ENCODE measurements at places on chromosomes 3 and 15.
A peak's percentile ranks its signal among the peaks of the same experiment; 100 is the strongest.

DNA sequence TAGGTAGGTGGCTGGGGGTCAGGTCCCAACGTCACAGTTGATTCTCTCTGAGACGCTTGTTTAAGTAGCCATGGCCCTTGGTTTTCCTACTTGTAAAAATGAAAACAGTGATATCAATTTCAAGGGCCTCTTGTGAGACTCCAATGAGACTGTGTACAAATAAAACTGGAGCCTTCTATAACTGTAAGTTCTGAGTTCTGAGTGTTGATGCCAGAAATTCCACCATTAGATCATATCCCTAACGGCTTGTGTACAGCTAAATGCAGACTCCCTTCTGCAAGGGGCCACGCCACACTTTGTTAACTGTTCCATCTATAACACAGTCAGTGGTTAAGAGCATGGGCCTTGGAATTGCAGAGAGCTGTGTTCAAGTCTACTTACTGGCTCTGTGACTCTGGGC, 267.3 kb downstream of the TLE3 start:
- no peak for DNase-seq

- peak; percentile 3 for DNase-seq
These were observed 49.2 kb downstream of the CTXND1 start for GRCh38 chr15:80202641-80203360.

DNA sequence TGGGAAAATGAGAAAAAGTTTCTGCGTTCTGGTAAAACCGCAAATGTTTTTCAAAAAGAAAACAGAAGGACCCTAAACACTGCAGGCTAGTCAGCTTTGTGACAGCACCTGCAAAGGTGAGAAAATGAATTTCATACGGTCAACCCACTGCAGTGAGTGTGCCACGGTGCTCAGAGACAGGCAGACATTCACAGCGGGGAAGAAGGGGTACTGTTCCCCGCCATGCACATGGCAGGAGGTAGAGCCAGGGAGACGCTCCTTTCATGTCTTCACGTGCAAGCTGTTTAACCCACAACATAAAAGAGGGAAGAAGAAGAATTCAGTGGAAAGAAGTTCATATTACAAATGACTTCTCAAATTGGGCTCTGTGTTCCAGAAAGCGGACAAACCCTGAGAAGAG, 109.5 kb downstream of the SEC22A start:
- DNase-seq = no peak

DNA sequence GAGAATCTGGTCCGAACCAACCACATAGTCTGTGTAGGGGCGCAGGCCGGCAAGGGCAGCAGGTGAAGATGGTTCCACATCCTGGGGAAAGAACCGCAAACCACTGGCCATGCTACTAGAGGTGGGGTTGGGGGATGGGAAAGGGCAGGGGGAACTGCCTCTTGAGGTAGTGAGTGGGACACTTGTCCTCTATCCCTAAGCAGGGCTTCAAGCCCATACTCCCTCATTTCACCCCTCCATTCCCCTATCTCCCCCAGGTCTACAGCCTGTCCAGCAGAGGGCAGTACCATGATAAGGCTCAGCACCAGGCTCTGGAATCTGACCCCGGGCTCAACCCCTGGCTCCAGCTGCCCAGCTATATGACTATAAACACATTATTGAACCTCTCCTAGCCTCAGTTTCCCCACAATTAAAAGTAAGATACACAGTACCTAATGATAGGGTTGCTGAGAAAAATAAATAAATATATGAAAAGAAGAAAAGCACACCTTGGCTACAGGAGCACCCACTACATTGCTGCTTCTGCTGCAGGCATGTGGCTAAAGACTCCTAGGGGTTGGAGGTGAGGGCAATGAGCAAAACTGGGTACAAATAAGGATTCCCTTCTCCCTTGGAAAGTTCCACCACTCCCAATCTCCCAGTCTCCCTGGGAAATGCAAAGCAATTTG, 6.3 kb downstream of the GORASP1 start:
- peak; percentile 1 for DNase-seq

GRCh38 chr3:53805463-53806159, 40.6 kb downstream of the CHDH start:
- DNase-seq = no peak

DNA sequence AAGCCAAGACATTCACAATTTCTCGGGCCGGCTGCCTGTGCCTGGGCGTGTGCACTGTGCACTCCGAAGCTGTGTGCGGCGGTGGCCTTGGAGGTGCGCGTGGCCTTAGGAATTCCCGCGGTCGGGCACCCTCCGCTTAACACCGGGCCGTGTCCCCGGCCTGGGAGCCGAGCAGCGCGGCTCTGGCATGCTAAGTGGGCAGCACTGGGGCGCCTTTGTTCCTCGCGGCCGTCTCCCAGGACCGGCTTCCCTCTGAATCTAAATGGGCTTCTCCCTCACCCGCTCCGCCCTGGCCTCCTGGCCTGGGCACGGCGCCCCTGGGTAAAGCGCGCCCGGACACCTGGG, 498 bp upstream of the ARNT2 start:
- peak; percentile 34 for DNase-seq

GRCh38 chr3:120471643-120472042, 20.9 kb upstream of the FSTL1 start:
- no peak for DNase-seq

GRCh38 chr3:16012086-16012485, 162.4 kb upstream of the GALNT15 start:
- no peak for DNase-seq

DNA sequence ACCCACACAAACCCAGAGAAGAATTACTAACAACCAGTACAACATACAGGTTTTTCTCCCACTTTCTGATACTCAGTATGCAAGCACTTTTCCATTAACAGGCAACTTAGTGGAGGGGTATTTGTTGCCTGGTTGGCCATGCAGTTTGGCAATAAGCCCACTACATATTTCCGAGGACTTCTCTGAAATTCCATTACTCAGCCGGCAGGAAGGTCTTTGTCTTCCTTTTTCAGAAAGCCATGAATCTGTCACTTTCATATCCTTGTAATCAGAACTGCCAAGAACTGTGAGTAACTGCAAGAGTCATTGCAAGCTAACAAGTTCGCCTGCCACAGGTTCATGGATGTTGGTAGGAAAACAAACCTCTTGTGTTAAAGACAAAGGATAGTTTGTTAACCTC, 422.3 kb upstream of the ROBO1 start:
- no peak for DNase-seq

DNA sequence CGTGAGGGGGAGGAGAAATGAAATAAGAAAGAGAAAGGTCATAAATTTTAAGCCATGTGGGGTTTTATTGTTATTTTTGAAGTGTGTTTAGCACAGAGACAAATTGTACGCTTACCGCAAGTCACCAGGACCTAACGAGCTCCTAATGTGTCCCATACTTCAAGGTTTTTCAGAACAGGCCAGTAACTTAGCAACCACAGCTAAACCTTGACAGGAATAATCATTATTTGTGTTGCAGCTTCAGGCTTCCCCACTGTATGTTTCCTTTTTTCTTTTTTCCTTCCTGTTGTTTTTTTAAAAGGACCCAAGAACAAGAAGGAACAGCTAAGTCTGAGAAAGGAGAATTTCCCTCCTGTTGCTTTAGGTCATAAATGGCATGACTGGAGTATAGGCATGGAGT, 160.8 kb downstream of the TUSC7 start:
- DNase-seq = no peak

GRCh38 chr15:94256511-94256910, 25.1 kb downstream of the MCTP2 start:
- DNase-seq = no peak

Data from NCI-H1105 treated with DMSO at 0.1 percent for 48 hours (cell line).